ENCODE measurements at places on chromosomes 6 and 20. TPM values are rescaled to one million over a fixed set of nuclear protein-coding genes. Genes with fewer than 3 reads are reported as not detected.

DNA sequence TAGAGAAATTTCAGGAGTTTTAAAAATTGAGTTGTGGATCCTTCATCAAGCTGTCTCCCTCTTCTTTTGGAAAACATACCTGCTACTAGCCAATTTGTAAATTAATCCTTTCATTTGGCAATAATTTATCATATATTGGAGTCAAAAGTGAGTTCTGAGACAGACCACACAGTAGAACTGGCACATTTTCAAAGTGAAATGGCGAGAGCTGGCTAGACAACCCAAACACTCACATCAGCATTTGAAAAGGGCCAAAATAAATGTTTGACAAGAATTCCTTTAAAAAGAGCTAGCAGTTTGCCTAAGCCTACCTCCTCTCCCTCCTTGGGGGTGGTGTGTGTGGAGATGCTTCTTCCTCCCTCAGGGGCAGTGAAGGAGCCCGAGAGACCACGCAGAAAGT, 47.9 kb upstream of the KCNK16 start:
- H3K27ac ChIP-seq, result no peak overlapping the region
- no peak for DNase-seq

GRCh38 chr6:161480421-161481155, 206.7 kb upstream of the AGPAT4 start:
- no peaks in the 10 kb centered on the region for H3K27me3 ChIP-seq
- DNase-seq, result no peak
- no peak overlapping the region for H3K4me3 ChIP-seq
- H3K4me1 ChIP-seq, result no peaks in the 10 kb centered on the region
- H3K36me3 ChIP-seq, result no peaks in the 10 kb centered on the region
- no peak overlapping the region for H3K27ac ChIP-seq

DNA sequence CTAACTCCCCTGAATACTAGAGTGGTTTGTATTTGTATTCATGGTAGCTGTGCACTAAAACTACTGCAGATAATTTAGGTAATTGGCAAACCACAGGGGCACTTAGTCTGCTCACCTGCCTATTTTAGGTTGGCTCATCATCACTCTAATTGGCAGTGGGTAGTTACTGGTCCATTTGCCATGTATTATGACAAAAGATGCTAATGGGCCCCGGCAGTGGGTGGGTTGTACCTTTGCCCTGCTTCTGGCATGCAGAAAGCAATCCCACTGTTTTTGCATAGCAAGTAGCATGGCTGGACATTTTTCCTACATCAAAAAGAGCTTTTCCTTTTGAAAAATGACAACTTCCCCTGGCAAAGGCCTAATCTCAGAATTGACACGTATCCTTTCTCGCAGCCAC, 741.4 kb upstream of the MAP3K7 start:
- H3K36me3 ChIP-seq, result no peaks in the 10 kb centered on the region
- no peak overlapping the region for H3K4me3 ChIP-seq
- no peak overlapping the region for H3K27ac ChIP-seq
- no peak for DNase-seq

DNA sequence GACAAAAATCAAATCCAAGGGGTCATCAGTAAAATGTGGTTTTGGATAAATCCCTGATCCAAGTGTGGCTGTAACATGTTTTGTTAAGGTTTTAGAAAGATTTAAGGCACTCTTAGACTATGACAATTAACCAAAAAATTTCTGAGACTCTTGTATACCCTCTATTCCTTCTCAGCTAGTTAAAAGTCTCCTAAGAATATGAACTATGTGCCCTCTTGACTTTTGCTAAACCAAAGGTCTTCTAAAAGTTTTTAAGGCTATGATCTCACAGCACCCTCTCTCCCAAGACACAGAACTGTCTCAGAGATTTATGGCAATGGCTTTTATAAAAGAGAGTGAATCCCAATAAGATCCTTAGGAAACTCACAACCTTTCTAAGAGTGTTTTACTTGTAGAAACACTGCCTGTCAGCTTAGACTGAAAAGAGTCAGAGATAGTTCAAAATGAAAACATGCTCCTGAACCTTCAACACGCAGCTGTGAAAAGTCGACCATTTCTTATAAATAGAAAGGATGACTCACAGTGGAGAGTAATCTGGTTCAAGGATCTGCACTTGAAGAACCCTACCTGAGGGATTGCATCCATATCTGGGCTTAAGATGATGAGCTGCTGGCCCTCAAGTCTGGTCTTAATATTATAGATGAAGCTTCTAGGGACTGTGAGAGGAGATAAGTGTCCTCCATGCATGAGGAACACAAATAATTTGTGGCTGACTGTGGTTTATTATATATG, 388.4 kb upstream of the GJE1 start:
- no peak for DNase-seq
- no peaks in the 10 kb centered on the region for H3K36me3 ChIP-seq
- H3K4me3 ChIP-seq, result no peak overlapping the region
- no peak overlapping the region for H3K27ac ChIP-seq
- no peaks in the 10 kb centered on the region for H3K27me3 ChIP-seq

GRCh38 chr6:121897337-121897760, 461.9 kb downstream of the GJA1 start:
- no peaks in the 10 kb centered on the region for H3K4me1 ChIP-seq
- no peaks in the 10 kb centered on the region for H3K36me3 ChIP-seq
- DNase-seq, result no peak
- H3K27ac ChIP-seq, result no peak overlapping the region
- H3K4me3 ChIP-seq, result no peak overlapping the region

DNA sequence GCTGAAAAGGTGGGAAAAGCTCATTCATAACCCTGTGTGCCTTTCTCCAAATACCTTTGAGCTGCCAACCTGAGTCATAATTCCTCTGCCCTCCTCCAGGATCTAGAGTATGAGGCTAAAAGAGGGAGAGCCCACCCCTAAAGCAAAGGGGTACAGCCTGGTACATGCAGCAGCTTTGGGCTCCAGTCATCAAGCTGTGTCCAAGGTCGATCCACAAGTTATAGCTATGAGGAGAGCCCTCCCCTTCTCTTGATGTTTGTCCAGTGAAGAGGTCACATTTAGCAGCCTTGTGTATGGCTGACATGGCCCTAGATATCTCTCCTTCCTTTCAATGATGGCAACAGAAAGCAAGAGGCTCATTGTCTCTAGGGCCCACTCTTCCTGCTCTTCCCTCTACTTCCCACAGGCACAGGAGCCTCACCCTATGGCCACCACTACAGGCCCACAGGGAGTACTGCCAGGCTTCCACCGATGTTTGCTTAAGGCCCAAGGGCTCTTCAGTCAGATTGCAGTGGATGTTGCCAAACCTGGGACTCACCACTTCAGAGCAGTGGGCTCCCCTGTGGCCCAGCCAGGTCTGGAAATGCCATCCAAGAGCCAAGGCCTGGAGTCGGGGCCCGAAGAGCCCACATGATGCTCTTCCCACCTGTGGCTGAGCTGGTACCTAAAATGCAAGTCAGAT, 176.8 kb downstream of the CD83 start:
- no peaks in the 10 kb centered on the region for H3K27me3 ChIP-seq
- H3K4me3 ChIP-seq, result no peak overlapping the region
- H3K27ac ChIP-seq, result no peak overlapping the region
- DNase-seq, result no peak

DNA sequence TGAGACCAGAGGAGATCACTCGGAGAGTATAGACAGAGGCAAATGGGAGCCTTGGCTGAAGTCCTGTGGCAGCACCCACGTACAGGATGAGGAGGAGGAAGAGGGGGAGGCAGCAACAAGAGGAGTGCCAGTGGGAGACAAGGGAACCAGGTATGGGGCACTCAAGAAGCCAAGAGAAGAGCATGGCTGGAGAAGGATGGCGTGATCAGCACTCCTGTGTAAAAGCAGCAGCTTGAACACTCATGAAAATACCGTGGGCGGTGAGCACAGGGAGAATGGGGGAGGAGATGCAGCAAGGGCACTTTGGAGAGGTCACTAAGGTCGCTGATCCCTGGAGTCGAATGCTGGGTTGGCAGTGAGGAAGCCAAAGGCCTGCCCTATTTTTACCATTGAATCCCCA, 51.2 kb upstream of the PRND start:
- H3K36me3 ChIP-seq, result no peaks in the 10 kb centered on the region
- DNase-seq, result no peak
- no peak overlapping the region for H3K4me3 ChIP-seq
- no peaks in the 10 kb centered on the region for H3K4me1 ChIP-seq
- no peaks in the 10 kb centered on the region for H3K27me3 ChIP-seq
- no peak overlapping the region for H3K27ac ChIP-seq

GRCh38 chr6:140318408-140318807, 944.0 kb upstream of the CITED2 start:
- no peaks in the 10 kb centered on the region for H3K4me1 ChIP-seq
- no peak overlapping the region for H3K4me3 ChIP-seq
- no peaks in the 10 kb centered on the region for H3K27me3 ChIP-seq
- DNase-seq, result no peak
- no peak overlapping the region for H3K27ac ChIP-seq
- H3K36me3 ChIP-seq, result no peaks in the 10 kb centered on the region

GRCh38 chr6:132020138-132020581, 69.0 kb upstream of the CCN2 start:
- no peak overlapping the region for H3K27ac ChIP-seq
- H3K4me3 ChIP-seq, result no peak overlapping the region
- H3K36me3 ChIP-seq, result no peaks in the 10 kb centered on the region
- no peaks in the 10 kb centered on the region for H3K4me1 ChIP-seq
- H3K27me3 ChIP-seq, result no peaks in the 10 kb centered on the region

DNA sequence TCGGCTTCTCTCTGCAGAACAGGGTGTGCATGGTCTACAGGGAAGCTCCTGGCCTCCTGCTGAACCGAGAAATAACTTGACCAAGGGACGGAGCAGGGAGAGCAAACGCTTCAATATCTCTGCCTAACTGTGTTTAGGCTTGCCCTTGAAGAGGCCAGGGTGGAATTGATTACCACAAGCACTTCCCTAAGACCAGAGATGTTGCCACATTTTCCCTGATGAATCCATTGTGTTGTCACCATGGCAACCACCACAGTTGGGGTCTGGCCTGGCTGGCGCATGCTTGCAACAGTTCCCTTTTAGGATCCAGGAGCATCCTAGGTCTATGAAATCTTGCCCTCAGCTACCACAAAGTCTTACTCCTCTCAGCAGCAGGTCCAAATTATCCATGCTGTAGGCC, 213.5 kb upstream of the SULF2 start:
- no peak overlapping the region for H3K4me3 ChIP-seq
- H3K4me1 ChIP-seq, result no peaks in the 10 kb centered on the region
- H3K27me3 ChIP-seq, result no peaks in the 10 kb centered on the region

DNA sequence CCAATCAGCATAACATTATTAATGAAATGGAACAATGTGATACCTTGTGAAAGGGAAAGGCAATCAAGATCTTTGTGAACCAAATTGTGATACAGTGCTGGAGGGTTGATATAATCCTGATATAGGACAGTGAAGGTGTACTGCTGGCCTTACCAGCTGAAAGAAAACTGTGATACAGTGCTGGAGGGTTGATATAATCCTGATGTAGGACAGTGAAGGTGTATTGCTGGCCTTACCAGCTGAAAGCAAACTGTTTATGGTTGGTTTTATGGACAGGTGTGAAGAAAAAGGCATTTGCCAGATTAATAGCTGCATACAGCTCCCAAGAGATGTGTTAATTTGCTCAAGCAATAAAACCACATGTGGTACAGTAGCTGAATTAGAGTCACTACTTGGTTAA, 73.9 kb downstream of the MRAP2 start:
- DNase-seq, result no peak
- H3K36me3 ChIP-seq, result no peaks in the 10 kb centered on the region
- H3K4me3 ChIP-seq, result no peak overlapping the region
- no peaks in the 10 kb centered on the region for H3K4me1 ChIP-seq
- no peak overlapping the region for H3K27ac ChIP-seq
- H3K27me3 ChIP-seq, result no peaks in the 10 kb centered on the region

DNA sequence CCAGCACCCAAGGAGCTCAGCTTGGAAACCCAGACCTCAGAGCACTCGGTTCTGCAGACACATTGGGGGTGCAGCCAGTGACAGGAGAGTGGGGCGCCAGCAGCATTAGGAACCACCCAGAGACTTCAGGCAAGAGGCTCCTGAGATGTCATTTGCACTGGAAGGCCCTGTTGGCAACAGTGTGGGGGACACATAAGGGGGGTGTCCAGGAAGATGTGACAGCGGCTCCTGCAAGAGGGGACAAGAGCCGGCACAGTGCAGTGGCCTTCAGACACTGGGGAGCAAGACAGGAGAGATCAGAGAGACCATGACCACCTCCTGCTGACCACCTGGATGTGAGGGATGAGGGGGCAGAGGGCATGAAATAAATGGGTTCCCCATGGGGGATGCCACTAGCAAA, 207.1 kb upstream of the SNX9 start:
- no peaks in the 10 kb centered on the region for H3K36me3 ChIP-seq
- no peak for DNase-seq
- no peak overlapping the region for H3K27ac ChIP-seq

DNA sequence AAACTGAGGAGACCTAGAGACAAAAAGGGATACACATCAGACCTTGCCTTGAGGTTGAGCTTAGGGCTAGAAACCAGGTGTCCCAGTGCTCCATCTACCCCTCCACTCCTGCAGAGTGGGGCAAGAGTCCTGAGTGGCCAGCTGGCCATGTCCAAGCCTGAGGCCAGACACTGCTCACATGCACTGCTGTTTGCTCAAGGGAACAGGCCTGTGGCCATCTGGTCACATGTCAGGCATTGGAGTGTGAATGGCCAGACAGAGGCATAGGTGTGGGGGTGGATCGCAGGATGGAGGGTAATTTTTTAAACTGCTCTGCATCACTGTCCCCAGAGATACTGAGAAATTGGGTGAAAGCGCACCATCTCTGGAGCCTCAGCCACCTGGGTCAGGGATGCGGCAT, 30.5 kb downstream of the MAFB start:
- no peaks in the 10 kb centered on the region for H3K4me1 ChIP-seq
- H3K4me3 ChIP-seq, result no peak overlapping the region
- H3K36me3 ChIP-seq, result no peaks in the 10 kb centered on the region
- no peaks in the 10 kb centered on the region for H3K27me3 ChIP-seq
- no peak overlapping the region for H3K27ac ChIP-seq

DNA sequence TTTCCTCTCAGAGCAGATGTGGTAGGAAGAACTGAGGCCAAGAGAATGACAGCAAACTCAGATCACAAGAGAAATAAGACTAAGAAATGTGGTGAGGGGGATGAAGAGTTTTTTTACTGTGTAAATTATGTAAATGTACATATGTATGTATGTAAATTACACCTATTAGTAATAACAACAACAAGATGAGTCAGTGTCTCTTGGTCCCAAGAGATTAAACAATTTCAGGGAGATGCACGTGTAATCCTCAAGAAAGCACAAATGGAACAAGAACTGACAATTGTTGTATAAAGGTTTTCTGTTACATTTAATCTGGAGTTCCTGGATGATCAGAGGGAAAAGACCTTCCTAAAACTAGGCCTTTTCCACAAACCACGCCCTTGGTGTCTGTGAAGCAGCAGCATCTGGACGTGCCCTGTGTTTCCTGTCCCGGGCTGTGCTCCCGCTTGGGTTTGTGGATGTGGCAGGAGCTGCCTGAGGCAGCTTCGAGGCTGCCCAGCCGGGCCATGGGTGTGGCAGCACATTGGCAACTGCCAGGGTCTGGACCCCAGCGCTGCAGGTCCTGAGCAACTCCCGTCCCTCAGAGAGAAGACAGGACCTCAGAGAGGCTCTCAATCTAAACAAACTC, 994 bp downstream of the CLDN20 start:
- H3K36me3 ChIP-seq, result no peaks in the 10 kb centered on the region
- no peak overlapping the region for H3K27ac ChIP-seq
- no peaks in the 10 kb centered on the region for H3K27me3 ChIP-seq
- no peaks in the 10 kb centered on the region for H3K4me1 ChIP-seq
- DNase-seq, result no peak

The GMDS gene
- total RNA-seq, result 34.4 TPM

The TGM2 gene
- total RNA-seq, result 6.1 TPM

The SFTA2 gene
- not detected for total RNA-seq

The EEF1E1 gene
- total RNA-seq, result 69.7 TPM

The OTOR gene
- total RNA-seq, result not detected

The RNF217 gene
- total RNA-seq, result 20.4 TPM

The CD93 gene
- total RNA-seq, result 0.07 TPM

The GDAP1L1 gene
- total RNA-seq, result not detected

The NRSN1 gene
- total RNA-seq, result not detected

Data from HCT116 (cell line).